Erythroblast (primary cell): ENCODE measurements at places on chromosomes 1 and 21.

DNA sequence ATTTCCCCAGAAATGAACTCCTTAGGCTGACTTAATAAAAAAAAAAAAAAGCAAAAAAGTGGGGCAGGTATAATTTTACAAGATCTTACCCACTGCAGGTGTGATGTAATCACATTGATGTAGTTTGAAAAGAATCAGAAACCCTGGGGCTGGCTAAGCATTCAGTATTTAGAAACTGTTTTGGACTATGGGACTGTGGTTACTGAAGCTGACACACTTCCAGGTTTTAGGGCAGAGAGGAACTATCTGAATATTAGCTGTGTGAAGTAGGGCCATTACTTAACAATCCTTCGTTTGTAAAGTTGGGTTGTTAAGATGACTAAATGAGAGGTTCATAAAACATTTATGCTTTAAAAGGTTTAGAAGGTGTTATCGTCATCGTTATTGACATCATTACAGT lies 165.3 kb downstream of the FASLG start:
- DNase-seq = no peak

DNA sequence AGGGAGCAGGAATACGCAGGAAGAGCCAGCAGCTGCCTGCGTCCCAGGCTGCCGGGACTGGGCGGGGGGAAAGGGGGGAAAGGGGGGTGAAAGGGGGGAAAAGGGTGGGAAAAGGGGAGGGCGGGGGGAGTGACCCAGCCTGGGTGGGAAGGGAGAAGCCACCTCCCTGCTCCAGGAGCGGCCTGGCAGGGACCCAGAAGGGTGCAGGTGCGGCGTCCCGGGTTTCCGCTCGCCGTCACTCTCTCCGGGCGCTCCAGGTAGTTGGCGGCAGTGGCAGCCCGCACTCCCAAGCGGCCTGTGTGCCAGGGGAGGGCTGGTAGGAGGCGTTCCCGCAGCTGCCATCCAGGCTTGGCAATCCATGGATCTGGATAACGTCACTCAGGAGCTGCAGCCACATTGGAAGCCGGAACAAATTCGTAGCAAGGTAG lies 141.0 kb upstream of the NGF start:
- DNase-seq = no peak

GRCh38 chr1:46001081-46001785 lies 131.2 kb downstream of the PIK3R3 start:
- DNase-seq = no peak

DNA sequence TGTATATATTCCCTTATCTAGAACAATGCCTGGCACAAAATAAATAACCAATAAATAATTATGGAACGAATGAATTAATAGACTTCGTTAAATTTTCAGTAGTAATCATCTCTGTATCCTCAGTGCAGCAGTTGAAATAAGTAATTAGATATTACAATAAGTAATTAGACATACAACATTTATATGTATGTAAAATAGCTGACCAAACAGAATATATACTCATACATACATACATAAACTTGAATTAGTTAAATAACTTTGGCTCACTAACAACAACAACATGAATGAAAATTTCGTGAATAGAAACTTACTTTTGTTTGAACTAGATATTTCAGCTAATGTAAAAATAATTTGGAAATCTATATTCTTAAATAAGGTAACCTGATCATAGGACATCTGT lies 14.6 kb upstream of the PTBP2 start:
- DNase-seq = no peak

DNA sequence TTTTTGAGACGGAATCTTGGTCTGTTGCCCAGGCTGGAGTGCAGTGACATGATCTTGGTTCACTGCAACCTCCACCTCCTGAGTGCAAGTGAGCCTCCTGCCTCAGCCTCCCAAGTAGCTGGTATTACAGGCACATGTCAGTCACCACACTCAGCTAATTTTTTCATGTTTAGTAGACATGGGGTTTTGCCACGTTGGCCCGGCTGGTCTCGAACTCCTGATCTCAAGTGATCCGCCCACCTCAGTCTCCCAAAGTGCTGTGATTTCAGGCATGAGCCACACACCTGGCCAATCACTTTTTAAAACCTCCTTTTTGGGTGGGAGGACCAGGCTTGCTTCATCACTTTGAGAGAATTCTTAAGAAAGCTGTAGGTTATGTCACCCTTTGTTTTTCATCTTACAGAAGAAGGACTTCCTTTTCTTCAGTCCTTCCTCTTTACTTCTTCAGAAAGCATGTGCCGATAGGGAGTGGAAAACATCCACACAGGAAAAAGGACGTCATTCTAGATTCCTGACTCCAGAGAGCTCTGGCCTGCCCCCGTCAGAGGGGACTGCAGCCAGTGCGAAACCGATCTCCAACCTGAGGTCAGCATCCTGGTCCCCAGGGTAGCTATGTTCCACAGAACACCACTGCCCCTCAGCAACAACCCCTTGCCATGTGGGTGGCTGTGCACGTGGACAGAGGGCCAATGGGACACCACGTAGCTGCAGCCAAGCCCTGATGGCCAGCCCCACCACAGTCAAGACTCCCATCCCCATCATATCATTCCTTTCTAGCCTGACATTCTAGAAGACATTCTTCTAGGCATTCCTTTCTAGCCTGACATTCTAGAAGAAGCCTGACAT lies 21.9 kb downstream of the NCF2 start:
- DNase-seq = no peak

DNA sequence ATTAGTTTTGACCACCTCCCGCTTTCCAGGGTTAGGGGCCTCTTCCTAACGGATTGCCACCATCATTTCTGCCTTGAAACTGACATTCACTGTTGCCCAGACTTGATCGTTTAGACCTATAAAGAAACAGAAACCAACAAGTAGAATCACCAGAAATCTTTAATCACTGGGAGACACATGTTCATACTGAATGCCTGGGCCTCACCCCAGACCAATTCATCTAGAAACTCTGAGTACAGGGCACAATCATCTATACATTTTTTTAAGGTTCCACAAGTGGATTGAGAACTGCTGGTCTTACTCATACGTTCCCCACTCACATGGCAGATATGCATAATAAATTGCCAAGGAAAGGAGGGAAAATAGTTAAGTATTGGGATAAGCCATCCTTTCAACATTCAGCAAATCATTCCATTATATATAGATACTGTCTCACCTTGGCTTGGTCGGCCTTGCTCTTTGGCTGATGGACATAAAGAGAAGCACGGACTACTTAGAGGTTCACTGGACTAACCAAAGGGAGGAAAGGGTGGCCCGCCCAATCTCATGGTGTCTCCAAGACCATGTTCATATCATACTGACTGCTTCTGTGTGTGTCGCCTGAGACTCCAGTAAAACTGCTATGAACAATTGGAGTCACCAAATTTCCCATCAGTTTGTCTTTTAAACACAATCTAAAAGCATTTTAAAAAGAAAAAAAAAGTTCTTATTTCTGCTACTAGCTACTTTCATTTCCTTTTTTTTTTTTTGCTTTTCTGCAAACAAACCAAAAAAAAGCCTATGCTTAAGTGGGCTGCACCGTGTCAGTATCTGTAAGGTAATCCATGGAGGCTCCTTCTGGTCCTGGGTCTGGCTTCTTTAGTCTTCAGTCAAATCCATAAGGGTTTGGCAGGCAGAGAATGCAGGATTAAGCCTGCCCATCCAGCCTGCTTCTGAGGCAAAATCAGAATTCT lies 9.4 kb upstream of the TARBP1 start:
- DNase-seq = peak; percentile 85

GRCh38 chr1:184757406-184757805 lies 2.7 kb upstream of the EDEM3 start:
- no peak for DNase-seq

- no peak for DNase-seq
These were observed 22.0 kb upstream of the DISP3 start for GRCh38 chr1:11456965-11457364.

DNA sequence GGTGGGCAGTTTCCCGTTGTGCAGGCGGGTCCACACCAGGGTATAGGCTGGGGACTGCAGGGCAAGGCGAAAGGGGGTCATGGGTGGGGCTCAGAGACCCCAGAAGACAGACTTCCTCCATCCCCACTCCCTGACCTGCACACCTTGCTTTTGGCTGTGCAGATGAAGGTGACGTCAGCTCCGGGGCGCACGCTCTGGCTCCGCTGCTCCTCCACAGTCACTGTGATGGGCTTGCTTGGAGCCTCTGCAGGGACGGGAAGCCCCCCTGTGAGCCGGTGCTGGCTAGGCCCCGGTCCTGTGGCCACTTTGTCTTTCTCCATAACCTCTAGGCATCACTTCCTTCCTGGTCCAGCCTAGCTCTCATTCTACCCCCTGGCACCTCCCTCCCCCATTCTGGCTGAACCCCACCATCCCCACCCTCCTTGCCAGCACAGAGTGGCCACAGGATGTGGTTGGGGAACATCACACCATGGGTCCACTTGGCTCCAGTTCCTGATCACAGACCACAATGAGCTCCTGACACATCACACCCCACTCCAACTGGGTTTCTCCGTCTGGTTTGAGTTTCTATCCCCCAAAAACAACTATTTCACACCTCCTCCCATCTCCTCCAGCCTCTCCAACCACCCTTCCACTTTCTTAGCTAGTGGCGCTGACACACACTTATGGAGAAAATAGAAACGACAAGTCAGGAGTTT lies 45.2 kb downstream of the LDLRAD2 start:
- no peak for DNase-seq

- DNase-seq = no peak
These were observed 14.3 kb upstream of the COX20 start for GRCh38 chr1:244821134-244821533.

- no peak for DNase-seq
These were observed at the start of gene PRKCZ for GRCh38 chr1:2049718-2050431. PRKCZ (plus strand) TSS chr1:2050411; CDS start chr1:2050631, 220 bp downstream.

DNA sequence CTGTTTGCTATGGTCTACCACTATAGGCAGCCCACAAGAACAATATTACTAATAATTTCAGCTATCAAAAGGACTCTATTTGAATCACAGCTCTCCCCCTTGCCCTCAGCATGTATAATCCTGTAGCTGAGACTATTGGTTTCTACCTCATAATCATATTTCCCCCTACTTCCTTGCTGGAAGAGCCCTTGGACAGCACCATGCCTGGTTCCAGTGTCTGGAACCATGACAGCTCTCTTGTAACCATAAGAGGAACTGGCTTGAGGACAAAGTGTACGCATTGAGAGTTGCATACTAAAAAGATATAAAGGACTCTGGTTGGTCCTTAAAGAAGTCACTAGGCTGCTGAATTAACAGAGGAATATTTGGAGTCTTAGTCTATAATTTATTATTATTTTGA lies 110.7 kb upstream of the ZRANB2 start:
- DNase-seq = no peak

DNA sequence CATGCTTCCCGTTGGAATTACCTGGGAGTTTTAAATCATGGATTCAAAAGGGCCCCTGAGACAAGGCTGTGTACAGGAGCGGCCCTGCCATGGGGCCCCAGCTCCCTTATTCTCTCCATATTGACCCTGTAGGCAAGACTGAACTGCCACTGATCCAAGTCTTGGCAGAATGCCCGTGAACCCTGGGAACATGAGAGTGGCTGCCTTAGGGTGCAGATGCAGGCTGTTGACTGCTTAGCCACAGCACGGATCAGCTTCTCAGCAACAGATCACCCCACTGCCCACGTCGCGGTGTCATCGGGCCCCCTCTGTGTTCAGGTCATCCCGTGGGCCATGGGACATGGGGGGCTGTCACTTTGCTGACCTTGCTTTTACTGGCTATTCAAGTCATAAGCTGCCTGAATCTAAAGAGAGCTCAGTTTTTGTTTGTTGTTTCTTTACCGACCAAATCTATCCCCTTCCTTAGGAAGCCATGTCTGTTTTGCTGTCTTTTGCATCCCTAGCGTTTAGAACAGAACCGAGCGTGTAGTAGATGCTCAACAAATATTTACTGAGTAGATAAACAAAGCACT lies 83.4 kb downstream of the MATN1 start:
- DNase-seq = no peak

GRCh38 chr1:153565529-153566374 lies at the start of gene S100A2:
S100A2 (minus strand) TSS chr1:153565844; CDS start chr1:153563877, 1,967 bp downstream.
- peak; percentile 75 for DNase-seq

- no peak for DNase-seq
These were observed 1428.2 kb downstream of the MRPL39 start for GRCh38 chr21:24179110-24179509.

GRCh38 chr21:38675182-38675824 lies 130.4 kb upstream of the ETS2 start:
- DNase-seq = no peak

DNA sequence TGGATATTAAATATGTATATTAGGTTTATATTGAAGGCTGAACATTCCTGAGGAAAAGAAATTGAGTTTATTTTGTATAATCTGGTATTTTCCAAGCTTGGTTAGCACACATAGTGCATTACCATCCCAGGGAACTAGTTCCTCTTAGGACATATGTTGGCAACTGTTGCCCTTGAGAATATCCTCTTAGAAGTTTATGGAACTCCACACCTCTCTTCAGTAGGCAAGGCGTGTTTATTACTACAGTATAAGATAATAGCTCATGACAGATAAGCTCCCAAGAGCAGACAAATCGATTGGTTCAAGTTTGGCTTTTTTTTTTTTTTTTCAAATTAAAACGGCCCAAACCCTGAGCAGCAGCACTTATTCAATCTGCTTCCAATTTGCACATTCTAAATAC lies 59.8 kb upstream of the SIPA1L2 start:
- no peak for DNase-seq

- DNase-seq = no peak
These were observed 801 bp downstream of the MX1 start for GRCh38 chr21:41426676-41427404.

- no peak for DNase-seq
These were observed 8.3 kb downstream of the PTPRF start for GRCh38 chr1:43538969-43539368.

- no peak for DNase-seq
These were observed 340.0 kb downstream of the PTBP2 start for GRCh38 chr1:97061604-97062003.

DNA sequence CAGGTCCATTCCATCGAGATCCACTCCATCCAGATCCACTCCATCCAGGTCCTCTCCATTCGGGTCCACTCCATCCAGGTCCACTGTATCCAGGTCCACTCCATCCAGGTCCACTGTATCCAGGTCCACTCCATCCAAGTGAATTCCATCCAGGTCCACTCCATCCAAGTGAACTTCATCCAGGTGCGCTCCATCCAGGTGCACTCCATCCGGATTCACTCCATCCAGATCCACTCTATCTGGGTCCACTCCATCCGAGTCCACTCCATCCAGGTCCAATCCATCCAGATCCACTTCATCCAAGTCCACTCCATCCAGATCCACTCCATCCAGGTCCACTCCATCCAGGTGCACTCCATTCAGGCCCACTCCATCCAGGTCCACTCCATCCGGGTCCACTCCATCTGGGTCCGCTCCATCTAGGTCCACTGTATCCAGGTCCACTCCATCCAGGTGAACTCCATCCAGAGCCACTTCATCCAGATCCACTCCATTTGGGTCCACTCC lies 157.4 kb downstream of the HUNK start:
- no peak for DNase-seq

DNA sequence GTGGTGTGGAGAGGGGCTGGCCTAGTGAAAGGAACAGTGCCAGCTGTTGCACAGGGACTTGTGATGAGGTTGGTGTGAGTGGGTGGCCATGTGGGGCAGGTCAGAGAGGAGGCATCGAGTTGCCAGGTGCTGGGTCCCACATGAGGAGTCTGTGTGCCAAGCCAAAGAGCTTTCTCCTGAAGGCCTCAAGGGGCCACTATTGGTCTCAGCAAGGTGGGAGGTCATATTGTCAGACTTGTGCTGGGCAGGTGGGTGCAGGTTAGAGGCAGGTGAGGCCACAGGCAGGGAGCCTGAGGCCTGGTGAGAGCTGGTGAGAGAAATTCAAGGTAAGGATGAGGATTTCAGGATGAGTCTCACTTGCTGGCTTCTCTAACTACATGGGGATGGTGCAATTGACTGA lies 256.8 kb downstream of the DISC1 start:
- no peak for DNase-seq

- no peak for DNase-seq
These were observed 113.2 kb downstream of the TRABD2B start for GRCh38 chr1:47883963-47884362.

GRCh38 chr1:88371436-88372023 lies 312.5 kb upstream of the PKN2 start:
- no peak for DNase-seq
